ENCODE measurements at places on chromosomes 2 and 18.
A peak's percentile ranks its signal among the peaks of the same experiment; 100 is the strongest.

GRCh38 chr18:80244956-80245730 is 2.2 kb downstream of the PARD6G start:
- no peak for DNase-seq

DNA sequence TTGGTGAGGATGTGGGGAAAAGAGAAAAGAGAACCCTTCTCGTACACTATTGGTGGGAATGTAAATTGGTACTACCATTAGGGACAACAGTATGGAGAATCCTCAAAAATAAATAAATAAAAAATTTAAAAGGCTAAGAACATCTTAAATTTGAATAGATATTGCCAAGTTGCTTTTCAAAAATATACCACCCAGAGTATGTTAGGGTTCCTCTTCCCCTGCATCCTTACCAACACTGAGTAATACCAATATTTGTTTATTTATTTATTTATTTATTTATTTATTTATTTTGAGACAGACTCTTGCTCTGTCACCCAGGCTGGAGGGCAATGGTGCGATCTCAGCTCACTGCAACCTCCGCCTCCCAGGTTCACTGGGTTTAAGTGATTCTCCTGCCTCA is 5.5 kb upstream of the NRBP1 start:
- DNase-seq, result no peak

- no peak for DNase-seq
Observed at GRCh38 chr2:20421988-20422370, 24.9 kb upstream of the RHOB start.

GRCh38 chr2:127324635-127325034 is 30.7 kb upstream of the ERCC3 start:
- peak; percentile 14 for DNase-seq

DNA sequence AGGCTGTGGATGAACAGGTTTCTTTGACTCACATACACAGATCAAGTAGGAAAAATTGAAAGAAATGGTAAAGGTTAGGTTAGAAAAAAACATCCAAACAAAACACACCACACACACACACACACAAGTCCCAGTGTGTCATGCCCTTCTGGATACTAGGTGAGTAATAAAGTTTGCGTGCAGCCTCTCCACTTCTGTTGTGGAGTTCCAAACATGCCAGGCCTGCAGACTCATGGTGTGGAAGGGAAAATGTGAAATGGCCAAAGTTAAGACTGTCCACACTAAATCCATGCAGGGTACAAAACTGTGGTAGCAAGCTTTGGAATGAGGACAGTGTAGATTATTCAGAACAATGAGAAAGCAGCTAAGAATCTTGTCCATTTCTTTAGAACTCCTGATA is 114.6 kb downstream of the IKZF2 start:
- DNase-seq, result no peak

DNA sequence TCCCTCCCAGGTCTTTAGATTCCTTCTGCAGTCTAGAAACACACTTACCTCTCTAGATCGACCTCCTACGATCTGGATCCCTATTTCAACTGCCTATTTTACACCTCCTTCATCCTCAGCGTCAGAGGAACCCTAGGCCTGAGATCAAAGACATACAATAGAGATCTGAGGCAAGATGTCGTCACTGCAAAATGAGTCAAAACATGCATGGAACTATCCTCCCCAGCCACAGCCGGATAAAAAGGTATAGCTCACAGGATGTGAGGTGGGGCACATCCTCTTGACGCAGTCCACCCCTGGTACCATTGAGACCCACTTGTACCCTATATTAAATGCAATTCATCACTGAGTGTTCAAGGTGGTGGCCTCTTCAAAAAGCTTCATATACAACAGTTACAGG is 63.7 kb upstream of the DNAJC10 start:
- DNase-seq, result no peak

DNA sequence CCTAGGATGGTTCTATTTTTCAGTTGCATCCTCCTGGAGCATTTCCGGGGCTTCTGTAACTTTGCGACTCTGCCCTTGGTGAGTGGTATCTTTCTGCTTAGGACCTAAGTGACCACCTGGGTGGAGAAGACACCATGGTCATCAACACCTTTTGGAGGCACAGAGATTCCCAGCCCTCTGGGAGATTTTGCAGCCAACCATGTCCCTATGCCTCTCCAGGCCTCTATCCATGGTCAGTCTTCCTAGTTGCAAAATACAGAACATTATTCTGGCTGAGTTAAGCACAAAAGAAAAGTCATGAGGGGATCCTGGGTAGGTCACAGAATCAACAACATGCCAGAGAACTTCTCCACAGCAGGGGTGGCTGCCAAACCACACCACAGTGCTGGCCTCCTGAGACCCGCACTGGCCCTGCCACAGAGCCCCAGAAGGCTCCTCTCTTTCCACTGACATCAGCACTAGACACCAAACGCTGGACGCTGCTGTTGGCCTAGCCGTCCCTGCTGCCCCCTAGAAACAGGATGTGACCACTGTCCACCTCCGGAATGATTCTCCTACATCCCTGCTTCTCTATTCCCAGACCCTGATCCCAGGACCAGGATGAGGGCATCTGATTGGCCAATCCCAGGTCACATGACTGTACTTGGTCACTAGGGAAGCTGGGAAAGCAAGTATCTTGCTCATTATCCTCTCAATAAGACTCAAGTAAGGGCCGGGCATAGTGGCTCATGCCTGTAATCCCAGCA is 47.7 kb downstream of the SMAD7 start:
- no peak for DNase-seq

- DNase-seq, result no peak
Observed at GRCh38 chr2:15251753-15252152, 309.4 kb downstream of the NBAS start.

- no peak for DNase-seq
Observed at GRCh38 chr2:145091967-145092366, 572.0 kb upstream of the ZEB2 start.

DNA sequence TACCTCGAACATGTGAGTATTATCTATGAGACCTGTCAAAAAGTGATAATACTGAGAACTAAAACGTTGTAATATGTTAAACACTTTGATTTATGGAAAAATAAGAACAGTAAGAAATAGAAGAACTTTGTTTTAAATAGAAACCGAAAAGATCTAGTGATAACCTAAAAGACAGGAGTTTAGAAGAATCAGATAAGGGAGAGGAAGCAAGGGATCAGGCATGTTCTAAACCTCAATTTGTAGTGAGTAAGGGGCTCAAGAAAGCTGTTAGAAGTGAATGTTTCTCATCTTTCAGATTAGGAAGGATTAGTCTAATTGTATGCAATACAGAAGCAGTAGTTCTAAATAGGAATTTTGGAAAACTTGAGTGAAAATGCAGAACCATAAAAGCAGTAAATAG is 168.7 kb upstream of the MYO3B start:
- no peak for DNase-seq

GRCh38 chr18:23337599-23338444 is 115.3 kb upstream of the RIOK3 start:
- DNase-seq, result peak; percentile 87

DNA sequence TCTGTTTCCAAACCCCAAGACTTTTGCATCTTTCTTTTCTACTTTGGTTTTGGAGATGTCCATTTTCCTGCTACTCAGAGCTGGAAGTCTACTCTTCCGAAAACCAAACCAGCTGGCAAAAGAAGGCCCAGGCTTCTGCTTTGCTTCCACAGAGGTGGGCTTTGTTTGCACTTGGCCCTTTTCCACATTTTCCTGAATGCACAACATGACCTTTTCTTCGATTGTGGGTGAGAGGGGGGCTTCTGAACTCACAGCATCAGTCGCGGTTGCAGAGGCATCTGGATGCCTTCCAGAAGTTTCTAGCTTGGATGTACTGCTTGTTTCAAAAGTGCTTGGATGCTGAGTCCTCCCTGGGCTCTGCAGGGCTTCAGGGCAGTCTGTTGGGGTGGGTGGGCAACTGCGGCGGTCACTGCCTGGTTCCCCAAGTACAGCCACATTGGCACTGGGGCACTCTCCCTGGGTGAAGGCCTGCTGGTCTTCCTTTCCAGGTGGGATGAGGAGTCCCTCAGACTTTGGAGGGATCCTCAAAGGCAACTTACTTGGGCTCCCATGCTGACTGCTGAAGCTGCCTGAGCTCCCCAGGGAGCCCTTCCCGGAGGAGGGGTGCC is 112.3 kb upstream of the LYPD1 start:
- DNase-seq, result no peak

GRCh38 chr18:43482600-43482999 is 205.3 kb upstream of the SYT4 start:
- no peak for DNase-seq

- no peak for DNase-seq
Observed at GRCh38 chr2:43186679-43187374, 39.6 kb downstream of the ZFP36L2 start.
